ENCODE measurements at places on chromosomes 13 and 19.

- DNase-seq, result no peak
Observed at GRCh38 chr13:39835253-39835652, 179.8 kb downstream of the COG6 start.

GRCh38 chr19:6518145-6518911 lies 12.5 kb upstream of the TNFSF9 start:
- no peak for DNase-seq

DNA sequence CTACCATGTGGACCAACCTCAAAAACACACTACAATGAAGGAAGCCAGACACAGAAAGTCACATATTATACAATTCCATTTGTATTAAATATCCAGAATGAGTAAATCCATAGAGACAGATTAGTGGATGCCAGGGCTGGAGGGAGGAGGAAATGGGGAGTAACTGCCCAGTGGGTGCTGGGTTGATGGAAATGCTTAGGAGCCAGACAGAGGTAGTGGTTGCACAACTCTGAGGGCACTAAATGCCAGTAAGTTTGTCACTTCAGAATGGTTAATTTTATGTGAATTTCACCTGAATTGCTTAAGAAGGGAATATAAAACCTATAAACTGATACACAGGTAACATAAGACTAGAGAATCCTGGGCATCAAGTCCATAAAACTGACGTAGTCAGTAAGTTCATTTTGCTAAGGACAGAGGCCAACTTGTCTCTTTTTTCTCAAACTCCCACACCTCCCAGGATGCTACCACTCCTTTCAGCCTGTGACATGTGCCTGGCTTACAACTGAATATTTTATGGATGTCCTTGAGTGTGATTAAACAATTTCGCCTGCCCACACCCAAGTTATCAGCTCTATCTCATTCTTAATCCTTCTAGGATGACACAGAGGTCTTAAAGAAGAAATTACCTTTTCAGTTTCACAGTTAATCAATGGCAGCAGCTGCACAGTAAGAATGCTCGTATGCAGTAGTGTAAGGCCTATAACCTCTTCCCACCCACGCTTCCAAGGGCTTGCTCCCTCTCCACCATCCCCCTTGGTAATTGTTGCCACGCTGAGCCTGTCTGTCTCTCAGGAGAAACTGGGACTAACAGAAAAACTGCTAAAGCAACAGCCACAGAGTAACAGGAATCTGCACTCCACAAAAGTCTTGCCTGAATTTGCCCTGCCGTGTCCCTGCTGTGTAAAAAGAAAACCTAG lies 5.9 kb upstream of the MLNR start:
- DNase-seq, result no peak

DNA sequence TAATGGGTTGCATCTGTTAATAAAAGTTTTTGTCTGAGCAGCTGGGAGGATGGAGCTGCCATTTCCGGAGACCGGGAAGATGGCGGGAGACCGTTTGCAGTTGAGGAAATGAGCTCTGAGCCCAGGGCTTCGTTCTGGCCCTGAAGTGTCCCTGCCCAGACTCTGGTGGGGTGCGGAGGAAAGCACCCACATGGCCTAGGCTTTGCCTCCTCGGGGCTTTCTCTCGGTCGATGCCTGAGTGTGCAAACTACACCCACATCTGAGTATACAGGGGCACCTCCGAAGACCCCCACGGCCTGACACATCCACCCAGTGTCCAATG lies 15.6 kb upstream of the NANOS3 start:
- no peak for DNase-seq

GRCh38 chr13:35597451-35597850 lies 121.0 kb upstream of the MAB21L1 start:
- DNase-seq, result no peak

GRCh38 chr19:5698635-5699422 lies 8.7 kb downstream of the RPL36 start:
- no peak for DNase-seq

DNA sequence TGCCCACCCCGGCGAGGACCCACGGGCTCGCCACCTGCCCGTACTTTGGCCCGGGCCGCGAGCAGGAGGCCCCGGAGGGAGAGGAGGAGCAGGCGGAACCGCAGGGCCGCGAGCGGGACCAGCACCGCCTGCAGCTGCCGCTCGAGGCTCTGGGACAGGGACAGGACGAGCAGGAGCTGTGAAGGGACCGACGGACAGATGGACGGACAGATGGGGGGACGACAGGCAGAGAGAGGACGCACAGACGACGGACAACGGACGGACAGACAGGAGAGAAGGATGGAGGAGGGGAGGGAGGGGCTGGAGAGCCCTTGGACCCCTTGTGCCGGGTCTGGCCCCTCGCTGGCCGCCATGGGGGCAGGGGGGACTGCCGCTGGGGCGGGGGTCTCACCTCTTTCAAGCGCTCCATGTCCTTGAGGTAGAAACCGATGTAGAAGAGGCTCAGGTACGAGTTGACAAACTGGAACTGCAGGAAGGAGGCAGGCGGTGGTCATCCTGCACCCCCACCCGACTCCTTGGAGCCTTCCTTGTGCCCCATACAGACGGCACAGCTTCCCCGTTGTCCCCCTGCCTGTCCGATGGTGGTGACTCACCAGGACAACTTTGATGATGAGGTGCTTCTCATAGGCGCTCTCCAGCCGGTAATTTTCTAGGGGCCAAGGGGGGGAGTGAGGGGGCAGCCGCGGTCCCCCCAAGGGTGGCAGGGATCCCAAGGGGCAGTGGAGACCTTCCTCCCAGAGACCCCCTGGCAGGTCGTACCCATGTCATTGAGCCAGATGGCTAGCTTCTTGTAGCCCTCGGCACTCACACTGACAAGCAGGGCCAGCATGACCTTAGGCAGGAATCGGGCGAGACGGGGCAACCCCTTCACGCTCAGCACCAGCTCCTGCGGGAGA lies 5.0 kb downstream of the ANO8 start:
- no peak for DNase-seq

DNA sequence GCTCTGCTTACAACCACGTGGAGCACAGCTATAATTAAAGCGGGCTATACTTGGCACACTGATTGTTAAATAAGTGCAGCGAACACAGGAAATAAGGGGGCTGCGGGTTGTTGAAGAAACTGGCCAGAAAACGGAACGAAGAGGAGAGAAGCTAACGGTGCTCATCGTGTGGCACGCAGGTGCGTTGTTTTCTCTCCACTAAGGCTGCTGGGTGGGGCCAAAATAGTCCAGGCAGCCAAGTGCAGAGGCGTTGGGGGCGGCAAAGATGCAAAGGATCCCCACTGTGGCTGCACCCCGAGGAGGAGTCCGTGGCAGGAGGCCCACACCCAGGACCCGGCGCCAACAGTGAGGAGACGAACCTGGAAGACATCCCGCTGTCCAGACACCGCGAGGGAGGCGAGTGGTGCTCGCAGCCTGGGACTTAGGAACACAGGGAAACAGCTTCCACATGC lies 8.1 kb upstream of the ARL11 start:
- DNase-seq, result no peak

GRCh38 chr19:18046059-18046718 lies 38.2 kb downstream of the ARRDC2 start:
- no peak for DNase-seq

DNA sequence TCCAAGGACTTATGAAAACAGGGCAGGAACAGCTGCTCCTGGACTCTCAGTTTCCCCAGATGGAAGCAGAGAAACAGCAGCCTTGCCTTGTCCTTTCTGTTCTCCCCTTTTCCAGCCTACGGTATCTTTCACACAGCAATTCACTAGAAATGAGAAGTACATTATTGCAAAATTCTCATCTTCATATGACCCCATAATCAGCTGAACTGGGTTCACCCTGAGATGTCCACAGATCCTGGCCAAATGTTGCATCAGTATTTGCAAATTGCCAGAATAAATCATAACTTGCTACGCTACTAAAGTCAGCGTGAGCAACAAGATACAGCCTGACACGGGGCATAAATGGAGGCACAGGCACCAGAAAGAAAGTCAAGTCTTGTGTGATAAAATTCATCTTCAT lies 16.1 kb downstream of the VSTM1 start:
- DNase-seq, result no peak

DNA sequence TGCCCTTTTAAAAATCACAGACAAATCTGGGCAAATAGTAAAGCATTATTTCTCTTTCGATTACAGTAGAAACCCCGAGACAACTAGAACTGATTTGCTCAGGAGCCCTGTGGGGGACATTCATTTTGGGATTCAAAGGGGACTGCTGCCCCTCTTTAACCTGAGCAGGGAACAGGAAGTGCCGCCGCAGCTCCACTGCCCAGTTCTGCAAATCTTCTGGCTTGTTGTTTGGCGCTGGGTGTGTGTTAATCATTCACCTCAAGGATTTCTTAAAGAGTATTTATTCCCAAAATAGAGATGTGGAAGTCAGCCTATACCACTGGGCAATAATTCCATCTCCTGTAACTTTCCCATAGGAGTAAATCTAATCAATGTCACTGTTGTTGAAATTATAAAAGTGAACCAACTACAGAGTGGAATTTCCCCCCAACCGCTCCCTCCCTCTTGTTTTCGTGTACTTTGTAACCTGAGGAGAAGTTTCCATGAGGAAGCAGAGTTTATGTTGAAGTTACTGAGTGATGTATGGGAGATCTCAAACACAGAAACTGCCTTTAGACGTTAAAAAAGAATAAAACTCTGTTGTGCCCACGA lies 515.8 kb downstream of the KLF12 start:
- no peak for DNase-seq

DNA sequence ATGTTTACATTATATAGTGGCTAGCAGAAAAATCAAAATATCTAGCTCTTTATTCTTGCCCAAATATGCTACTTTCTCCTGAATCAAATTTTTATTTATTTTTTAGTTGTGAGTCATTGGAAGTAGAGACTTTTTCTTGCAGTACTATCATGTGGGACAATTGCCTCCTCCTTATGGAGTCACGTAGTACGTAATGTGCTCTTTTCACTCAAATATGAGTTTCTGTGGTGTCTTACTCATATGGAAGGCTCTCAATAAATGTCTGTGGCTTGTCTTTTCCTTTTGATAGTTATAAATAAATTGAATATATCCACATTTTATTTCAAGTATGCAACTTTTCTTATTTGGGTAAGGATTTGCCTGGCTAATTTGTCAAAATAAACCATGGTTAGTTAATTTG lies 1411.0 kb upstream of the SLC10A2 start:
- DNase-seq, result no peak

DNA sequence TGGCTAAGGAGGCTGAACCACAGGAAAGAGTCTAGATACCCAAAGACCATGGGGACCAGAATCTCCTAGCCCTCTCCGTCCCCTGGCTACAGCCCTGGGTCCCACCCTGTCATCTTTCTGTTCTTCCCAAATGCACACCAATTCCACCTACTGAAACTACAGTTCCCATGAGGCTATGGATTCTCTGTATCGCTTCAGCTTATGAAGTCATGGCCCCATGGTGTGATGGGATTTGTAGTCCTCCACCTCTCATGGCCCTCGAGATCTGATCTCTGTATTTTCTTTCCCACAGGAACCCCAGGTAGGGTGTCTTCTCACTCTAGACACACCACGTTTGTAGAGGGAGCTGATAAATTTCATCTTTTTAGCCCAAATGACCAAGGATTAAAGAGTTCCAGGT lies 11.8 kb downstream of the PTPRH start:
- no peak for DNase-seq

DNA sequence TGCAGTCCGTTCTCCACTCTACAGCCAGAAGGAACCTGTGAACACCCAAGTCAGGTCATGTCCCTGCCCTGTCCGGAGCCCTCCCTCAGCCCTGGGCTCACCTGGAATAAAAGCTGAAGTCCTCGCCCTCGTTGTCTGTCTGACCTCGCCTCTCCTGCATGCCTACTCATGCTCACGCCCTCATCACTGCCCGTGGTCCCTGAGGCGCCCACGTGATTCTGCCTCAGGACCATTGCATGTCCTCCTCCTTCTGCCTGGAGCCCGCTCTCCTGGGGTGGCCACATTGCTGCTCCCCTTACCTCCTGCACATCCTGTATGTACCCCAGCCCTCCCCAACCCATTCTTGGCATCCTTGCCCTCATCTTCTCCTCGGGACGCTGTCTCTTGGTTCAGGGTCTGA lies 42.2 kb downstream of the BICRA start:
- no peak for DNase-seq

All from stimulated activated CD8-positive, alpha-beta memory T cell treated with anti-CD3 and anti-CD28 coated beads, Interleukin-2, amount 100 ng/mL, for 48 hours (primary cell).